ENCODE measurements at places on chromosomes 2 and 18. TPM values are rescaled to one million over a fixed set of nuclear protein-coding genes. Genes with fewer than 3 reads are reported as not detected.

- H3K4me1 ChIP-seq: no peaks in the 10 kb centered on the region
- no peaks in the 10 kb centered on the region for H3K36me3 ChIP-seq
- no peak overlapping the region for H3K27ac ChIP-seq
- no peak overlapping the region for H3K4me3 ChIP-seq
Measured at GRCh38 chr2:133437492-133437891, 130.8 kb downstream of the NCKAP5 start.

DNA sequence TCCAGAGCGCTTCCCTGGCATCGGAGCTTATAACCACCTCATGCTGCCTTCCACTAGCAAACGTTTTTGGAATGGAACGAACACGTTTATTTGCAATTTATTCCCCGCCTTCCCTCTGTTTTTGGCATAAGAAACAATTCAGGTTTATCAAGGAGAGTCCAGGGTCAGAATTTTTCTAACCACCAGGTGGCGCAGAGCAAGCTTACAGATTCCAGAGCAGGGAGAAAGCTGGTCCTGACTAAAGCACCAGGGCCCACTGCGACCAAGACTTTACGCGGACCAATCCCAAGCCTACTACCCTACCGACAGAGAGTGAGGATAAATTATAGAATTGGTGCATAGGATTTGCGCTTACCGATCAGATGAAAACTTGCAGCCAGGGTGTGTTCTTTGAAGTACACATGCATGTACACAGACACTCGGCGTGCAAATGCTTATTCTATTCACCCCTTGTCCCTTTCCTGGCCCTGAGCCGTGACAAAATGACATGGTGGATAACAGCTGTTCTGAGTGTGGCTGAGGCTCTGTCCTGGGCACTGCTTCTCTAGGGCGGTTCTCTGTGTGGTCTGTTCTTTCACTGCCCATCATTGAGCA, 34.7 kb downstream of the NAPG start:
- peaks cover 2% of the 10 kb centered on the region for H3K4me1 ChIP-seq
- H3K36me3 ChIP-seq: peaks cover 6% of the 10 kb centered on the region
- no peaks in the 10 kb centered on the region for H3K27me3 ChIP-seq
- peak; percentile 79 for DNase-seq
- peak overlapping the region; percentile 27 for H3K4me3 ChIP-seq

- no peak overlapping the region for H3K27ac ChIP-seq
- H3K4me3 ChIP-seq: no peak overlapping the region
- H3K27me3 ChIP-seq: peaks cover 3% of the 10 kb centered on the region
- DNase-seq: no peak
- no peaks in the 10 kb centered on the region for H3K36me3 ChIP-seq
Measured at GRCh38 chr18:2146092-2146491, 425.2 kb downstream of the METTL4 start.

DNA sequence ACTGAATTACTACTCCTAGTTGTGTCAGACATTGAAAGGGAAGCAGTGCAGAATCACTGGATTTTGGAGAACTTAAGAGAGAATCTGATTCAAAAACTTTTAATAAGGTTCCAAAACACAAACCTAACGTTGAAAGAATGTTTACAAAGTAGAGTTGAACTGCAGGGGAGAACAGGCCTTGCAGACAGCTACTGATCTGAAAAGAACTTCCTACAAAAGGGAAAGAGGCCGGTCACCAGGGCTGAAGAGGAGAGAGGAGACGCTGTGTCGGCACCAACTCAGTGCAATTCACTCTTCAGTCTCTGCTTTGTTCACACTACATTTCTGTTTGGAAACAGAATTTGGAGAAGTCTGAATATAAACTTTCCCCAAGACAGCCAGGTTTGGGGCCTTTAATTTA, 124.0 kb downstream of the GAREM1 start:
- peaks cover 5% of the 10 kb centered on the region for H3K4me1 ChIP-seq
- no peak for DNase-seq
- H3K4me3 ChIP-seq: no peak overlapping the region
- H3K27ac ChIP-seq: no peak overlapping the region
- H3K36me3 ChIP-seq: no peaks in the 10 kb centered on the region
- H3K27me3 ChIP-seq: no peaks in the 10 kb centered on the region

DNA sequence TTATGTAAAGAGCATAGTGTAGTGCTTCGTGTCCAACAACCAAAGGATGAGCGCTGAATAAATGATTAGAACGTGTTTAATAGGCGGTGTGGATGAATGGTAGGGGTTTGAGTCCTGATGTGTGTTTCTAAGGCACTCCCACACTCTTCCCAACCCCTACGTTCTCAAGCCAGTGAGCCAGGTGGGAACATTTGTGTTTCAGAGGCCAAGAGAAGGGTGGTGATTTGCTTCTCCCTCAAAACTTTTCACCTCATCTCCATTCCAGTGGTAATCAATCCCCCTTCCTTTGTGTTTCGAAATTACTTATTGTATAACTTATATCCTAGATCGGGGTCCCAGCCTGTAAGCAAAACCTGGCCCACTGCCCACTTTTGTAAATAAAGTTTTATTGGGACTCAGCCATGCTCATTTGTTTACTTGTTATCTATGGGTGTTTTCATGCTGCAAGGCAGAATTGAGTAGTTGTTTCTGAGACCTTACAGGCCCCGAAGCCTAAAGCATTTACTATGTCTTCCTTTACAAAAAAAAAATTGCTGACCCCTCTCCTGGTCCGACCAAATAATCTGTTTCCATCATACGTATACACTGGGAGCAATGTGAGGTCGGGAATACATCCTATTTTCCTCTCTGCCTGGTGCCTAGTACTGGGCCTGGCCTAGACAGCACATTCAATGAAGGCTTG, 150.8 kb upstream of the MYCN start:
- DNase-seq: no peak
- H3K36me3 ChIP-seq: no peaks in the 10 kb centered on the region
- no peak overlapping the region for H3K27ac ChIP-seq
- no peaks in the 10 kb centered on the region for H3K4me1 ChIP-seq
- no peak overlapping the region for H3K4me3 ChIP-seq

DNA sequence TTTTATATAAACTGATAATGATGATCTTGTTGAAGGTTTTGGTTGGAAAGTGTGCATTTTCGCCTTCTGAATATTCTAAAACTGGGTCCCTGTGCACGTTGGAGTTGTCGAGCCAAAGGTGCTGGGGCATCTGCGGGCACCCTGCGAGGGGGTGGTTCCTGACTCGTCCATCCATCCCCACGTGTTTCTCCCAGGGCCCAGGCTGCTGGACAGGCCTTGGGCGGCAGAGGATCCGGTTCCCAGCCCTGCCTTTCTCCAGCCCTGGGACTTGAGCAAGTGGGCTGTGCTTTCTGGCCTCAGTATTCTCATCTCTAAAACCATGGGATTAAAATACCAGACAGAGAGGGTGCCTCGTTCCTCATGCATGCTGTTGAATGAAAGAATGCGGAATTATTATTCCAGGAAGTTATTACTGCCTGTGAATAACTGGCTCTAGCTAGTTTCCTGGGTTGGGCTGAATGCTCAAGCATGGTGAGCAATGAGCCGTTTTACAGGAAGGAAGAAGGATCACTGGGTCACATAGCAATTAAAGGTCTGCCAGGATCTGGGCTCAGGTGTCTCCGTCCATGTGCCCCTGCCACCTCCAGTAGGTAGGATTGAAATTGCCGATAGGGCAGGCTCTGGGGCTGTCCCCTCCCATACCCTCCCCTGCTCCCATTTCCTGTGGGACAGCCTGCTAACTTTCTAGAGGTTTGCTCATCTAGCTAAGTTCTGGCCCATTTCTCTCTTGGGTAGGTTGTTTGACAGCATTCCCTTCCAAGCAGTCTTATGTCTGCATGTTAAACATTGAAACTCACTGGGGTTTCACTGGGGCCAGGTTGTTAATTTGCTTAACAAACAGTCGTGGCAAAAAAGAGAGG, 77.2 kb upstream of the HS6ST1 start:
- H3K36me3 ChIP-seq: no peaks in the 10 kb centered on the region
- H3K27ac ChIP-seq: no peak overlapping the region
- H3K4me1 ChIP-seq: no peaks in the 10 kb centered on the region
- no peak overlapping the region for H3K4me3 ChIP-seq
- no peaks in the 10 kb centered on the region for H3K27me3 ChIP-seq
- DNase-seq: no peak

- no peak overlapping the region for H3K4me3 ChIP-seq
- DNase-seq: no peak
- H3K27me3 ChIP-seq: no peaks in the 10 kb centered on the region
Measured at GRCh38 chr2:239289545-239289944, 111.3 kb downstream of the HDAC4 start.

DNA sequence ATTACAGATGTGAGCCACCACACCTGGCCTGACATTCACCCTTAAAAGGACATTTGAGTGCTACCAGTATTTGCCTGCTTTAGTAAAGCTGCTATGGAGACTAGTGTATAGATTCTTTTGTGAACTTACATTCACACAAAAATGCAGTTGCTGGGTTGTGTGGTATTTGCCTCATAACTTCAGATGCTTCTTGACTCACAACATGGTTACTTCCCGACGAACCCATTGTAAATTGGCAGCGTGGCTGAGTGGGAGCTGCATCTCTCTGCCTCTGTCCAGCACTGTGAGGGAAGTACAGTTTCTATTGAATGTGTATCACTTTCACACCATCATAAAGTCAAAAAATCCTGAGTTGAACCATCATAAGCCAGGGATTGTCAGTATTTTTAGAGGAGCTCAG, 56.9 kb downstream of the RRM2 start:
- no peaks in the 10 kb centered on the region for H3K36me3 ChIP-seq
- no peaks in the 10 kb centered on the region for H3K27me3 ChIP-seq
- no peak overlapping the region for H3K4me3 ChIP-seq
- no peak for DNase-seq

Gene UGT1A3
- not detected for total RNA-seq

Gene ACMSD
- 11.9 TPM for total RNA-seq
